Stimulated activated CD8-positive, alpha-beta memory T cell treated with anti-CD3 and anti-CD28 coated beads, Interleukin-4, amount 100 ng/mL, for 4 hours (primary cell): ENCODE measurements at places on chromosomes 1 and 21.

DNA sequence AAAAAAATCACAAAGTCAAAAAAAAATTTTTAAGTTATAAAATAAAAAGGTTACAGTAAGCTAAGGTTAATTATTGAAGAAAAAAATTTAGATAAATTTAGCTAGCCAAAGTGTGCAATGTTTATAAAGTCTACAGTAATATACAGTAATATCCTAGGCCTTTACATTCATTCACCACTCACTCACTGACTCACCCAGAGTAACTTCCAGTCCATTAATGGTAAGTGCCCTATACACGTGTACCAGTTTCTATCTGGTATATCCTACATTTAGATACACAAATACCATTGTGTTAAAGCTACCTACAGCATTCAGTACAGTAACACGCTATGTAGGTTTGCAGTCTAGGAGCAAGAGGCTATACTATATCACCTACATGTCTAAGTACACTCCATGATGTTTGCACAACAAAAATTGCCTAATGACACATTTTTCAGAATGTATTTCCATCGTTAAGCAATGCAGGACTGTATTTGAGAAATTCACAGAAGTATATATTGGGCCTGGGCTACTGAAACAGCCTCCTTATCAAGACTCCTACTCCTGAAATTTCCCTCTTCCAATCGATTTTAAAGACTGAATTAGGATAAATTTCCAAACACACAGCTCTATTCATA lies 155.1 kb downstream of the COP1 start:
- no peak for DNase-seq

DNA sequence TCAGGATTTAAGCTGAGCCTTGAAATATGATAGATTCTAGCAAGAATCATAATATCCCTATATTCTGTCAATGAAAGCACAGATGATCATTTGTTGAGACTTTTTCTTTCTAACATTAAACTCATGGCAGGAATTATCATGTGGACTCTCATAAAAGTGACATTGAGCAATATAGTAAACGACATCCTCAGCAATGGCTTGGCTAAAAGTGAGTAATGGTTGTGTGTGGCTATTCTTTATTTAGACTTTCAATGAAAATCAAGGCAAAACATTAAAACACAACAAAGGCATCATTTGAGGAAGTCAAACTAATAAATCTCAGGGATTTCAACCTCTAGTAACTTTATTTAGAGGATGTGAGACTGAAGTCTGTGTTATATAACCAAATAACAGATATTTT lies 257.8 kb upstream of the ADGRL4 start:
- no peak for DNase-seq

- DNase-seq: no peak
These were observed 19.9 kb downstream of the PLA2G4A start for GRCh38 chr1:186848509-186849130.

DNA sequence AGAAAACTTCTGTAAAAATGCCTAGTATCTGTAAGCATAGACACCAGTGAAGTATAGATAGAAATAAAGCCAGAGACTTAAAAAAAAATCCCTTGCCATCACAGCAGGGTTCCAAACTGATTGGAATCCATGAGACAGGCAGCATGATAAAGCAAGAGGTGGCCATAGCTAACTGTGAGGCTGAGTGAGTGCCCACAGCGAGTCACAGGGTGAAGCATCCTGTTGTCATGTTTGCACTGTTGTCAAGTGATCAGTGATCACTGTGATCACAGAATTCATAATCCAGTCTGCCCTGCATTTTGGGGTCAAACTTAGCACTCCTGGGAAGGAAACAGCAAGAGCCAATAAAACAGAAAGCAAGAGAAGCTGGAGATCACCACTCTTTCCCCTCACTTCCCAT lies 33.3 kb downstream of the LRRC8B start:
- no peak for DNase-seq

GRCh38 chr1:27646676-27647075 lies 11.7 kb upstream of the FGR start:
- DNase-seq: no peak

GRCh38 chr1:68358439-68358838 lies 91.3 kb downstream of the RPE65 start:
- DNase-seq: no peak

DNA sequence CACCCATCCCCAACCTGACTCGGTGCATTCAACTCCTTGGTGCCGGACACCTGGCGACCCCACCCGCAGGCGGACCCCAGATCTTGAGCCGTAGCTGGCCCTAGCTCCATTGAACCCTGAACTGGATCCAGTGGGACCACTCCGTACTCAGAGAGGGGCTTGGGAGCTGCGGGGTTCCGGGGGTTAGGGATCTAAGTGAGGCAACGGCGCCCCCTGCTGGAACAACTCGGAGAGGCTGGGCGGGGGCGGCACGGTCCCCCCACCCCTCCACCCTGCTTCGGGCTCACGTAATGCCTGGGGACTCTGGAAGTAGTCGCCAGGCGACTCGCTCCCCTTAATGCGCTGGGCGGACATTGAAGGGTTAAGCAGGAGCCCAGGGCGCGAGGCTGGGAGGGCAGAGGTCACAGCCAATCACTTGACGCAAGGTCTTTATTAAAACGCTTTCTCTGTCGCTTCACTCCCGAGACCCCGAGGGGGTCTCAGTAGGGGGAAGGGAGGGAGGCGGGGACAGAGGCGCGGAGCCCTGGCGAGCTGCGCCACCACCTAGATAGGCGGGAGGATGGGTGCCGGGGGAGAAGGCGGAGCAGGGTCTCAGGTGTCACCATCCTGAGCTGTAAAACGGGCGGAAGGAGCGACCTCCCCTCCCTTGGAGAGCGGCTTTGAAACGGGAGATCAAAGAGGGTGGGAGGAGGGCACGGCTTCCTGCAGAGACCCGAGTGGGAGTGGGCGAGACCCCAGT lies 704 bp upstream of the CRABP2 start:
- no peak for DNase-seq

- DNase-seq: no peak
These were observed 44.8 kb upstream of the KCND3 start for GRCh38 chr1:112034277-112034676.

GRCh38 chr1:111219557-111220286 lies 7.8 kb upstream of the CHI3L2 start:
- DNase-seq: no peak
